ENCODE measurements at places on chromosomes 5 and 9. TPM values are rescaled to one million over a fixed set of nuclear protein-coding genes. Genes with fewer than 3 reads are reported as not detected.

The CA9 gene
- 0.58 TPM for polyA plus RNA-seq

The RNF183 gene
- polyA plus RNA-seq: 5.1 TPM

The TPPP gene
- polyA plus RNA-seq: 7.3 TPM

The SLC27A6 gene
- polyA plus RNA-seq: 1.7 TPM

The GM2A gene
- 28.2 TPM for polyA plus RNA-seq

The GARIN3 gene
- not detected for polyA plus RNA-seq

The SLC1A1 gene
- 20.7 TPM for polyA plus RNA-seq

The BTNL8 gene
- 0.65 TPM for polyA plus RNA-seq

The CARTPT gene
- not detected for polyA plus RNA-seq

The PRUNE2 gene
- 16.4 TPM for polyA plus RNA-seq

Measured in left kidney (tissue), 8 donors.